ENCODE measurements at places on chromosomes 13 and 19.

- DNase-seq: no peak
Observed at GRCh38 chr19:4350726-4351125, 7.4 kb downstream of the MPND start.

GRCh38 chr13:21960108-21960507, 289.2 kb downstream of the FGF9 start:
- no peak for DNase-seq

DNA sequence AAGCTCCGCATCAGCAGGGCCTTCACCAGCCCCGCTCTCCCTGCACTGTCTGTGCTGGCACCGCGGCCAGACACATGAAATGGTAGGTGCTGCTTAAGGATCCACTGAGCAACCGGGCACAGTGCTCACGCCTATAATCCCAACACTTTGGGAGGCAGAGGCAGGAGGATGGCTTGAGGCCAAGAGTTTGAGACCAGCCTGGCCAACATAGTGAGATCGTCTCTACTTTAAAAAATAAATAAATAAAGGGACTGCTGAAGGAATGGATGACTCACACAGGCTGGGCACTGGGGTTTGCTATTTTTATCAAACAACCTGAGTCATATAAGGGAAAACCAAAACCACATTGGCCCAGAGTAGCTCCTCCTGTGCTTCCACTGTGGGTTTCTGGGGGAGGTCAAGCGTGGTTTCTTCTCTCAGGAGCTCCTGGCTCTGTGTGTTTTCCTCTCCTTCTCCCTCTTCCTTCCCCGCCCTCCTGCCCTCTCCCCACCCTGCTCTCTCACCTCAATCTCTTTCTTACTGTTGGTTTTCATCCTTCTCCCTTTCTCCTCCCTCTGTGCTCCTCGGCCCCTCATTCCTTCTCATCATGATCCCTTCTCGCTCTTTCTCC, 21.3 kb downstream of the VRK3 start:
- no peak for DNase-seq

DNA sequence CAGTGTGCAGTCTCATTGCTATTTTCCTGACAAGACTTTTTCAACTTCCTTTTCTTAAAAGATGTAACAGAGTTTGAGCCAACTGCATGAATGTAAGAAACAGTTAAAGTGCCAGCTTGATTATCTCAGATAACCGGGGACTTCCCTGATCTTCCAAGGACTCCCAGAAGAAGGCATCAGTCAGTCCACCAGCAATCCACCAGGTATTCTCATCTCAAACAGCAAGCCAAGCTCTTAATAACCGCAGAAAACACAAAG, 350.1 kb downstream of the LIG4 start:
- DNase-seq: no peak

GRCh38 chr13:70792121-70792520, 683.9 kb upstream of the KLHL1 start:
- no peak for DNase-seq

DNA sequence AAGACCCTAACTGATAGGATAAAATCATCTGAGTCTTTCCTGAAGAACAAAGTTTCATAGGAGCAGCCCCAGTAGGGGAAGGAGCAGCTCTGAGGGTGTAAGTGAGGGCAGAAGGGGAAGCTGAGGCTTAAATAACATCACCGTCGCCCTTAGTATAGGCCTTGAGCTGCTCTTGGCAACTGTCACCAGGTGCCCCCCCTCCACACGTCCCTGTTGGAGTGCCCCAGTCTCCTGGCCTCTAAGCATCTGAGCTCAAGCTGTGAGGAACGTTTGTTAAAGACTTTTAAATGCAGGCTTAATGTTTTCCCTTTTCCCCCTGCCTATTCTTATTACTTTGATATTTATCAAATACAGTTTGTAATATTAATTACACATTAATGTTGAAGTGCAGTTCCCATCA, 170.6 kb downstream of the ZIC5 start:
- no peak for DNase-seq

DNA sequence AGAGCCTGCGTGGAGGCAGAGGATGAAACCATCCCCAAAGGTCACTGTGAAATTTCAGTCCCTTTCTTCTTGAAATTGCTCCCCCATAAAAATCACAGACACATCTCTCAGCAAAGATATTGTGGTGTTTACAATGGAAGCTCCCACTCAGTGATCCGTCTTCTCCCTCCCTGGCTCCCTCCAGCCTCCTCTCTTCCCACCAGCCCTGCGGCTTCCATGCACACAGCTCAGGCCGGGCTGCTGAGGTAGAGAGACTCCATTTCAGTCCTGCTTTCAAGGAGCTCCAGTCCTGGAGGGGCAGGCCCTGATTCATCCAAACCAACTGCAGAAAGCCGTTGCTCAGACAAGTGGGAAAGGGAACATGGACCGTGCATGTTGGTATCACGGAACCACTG, 24.0 kb upstream of the MIER2 start:
- DNase-seq: no peak

GRCh38 chr13:48583859-48584311, 51.0 kb upstream of the RCBTB2 start:
- no peak for DNase-seq

DNA sequence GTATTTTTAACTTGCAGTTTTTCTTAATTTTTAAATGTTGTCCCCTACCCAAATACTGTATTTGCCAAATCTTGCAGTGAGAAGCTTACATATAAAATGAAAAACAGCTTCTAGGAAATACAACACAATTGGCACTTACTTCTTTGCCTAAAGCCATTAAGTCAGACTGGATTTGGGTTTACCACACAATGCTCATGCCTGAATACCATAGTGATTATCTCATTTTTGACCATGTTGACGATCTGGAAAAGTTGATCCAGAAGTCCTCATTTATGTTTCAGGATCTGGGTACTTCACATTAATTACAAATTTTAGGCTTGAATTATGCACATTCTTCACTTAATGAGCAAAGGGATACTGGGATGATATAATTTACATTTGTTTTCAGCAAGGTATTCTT, 2.4 kb downstream of the RNF6 start:
- no peak for DNase-seq

DNA sequence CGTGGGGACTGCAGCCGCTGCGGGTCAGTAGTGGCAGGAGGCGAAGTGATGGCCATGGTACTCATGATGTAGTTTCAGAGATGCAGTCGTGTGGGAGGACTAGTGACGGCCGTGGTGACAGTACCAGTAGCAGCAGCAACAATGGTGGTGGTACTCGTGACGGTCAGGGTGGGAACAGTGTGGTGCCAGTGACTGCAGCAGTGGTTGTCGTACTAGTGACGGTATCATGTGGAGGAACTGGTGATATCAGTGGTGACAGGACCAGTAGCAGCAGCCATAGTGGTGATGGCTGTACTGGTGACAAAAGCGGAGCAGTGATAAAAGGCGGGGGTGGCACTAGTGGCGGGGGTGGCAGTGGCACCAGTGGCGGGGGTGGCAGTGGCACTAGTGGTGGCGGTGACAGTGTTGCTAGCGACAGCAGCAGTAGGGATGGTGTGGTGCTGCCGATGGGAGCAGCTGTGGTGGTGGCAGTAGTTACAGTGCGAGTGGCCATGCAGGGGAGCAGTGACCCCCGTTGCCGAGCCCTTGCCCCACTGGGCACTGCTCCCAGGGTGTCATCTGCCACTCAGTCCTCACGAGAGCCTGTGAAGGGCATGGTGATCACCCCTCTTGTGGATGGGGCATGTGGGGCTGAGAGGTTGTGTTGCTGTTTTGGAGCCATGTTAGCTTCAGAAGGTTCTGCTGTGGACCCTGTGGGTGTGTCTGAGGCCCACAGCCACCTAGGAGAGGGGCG, 22.7 kb downstream of the ADPRHL1 start:
- no peak for DNase-seq

DNA sequence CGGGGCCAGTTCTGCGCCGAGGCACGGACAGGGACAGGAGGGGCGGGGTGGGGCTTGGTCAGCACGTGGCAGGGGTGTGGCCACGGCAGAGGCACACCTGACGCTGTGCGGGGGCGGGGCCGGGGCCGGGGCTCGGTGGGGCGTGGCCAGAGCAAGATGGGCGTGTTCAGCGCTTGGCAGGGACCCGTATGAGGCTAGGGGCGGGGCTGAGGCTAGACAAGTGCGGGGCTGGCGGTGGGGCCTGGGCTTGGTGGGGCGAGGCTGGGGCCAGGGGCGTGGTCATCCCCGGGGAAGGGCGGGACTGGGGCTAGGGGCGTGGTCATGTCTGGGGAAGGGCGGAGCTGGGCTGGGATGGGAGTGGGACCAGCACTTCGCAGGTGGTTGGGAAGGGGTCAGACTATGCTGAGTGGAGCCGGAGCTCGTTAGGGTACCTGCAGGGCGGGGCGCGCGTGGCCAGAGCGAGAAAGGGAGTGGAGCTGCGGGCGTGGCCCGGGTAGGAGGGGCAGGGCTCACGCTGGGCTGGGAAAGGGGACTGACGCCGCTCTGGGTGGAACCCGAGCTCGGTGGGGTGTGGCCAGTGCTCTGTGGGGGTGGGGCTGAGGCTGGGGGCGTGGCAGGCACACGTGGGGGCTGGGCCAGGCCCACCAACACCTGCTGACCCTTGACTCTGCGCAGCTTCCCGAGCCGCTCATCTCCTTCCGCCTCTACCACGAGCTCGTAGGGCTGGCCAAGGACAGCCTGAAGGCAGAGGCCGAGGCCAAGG, 12.8 kb downstream of the POLR2E start:
- DNase-seq: peak; percentile 69

- no peak for DNase-seq
Observed at GRCh38 chr19:45771311-45771933, 2.4 kb upstream of the SIX5 start.

DNA sequence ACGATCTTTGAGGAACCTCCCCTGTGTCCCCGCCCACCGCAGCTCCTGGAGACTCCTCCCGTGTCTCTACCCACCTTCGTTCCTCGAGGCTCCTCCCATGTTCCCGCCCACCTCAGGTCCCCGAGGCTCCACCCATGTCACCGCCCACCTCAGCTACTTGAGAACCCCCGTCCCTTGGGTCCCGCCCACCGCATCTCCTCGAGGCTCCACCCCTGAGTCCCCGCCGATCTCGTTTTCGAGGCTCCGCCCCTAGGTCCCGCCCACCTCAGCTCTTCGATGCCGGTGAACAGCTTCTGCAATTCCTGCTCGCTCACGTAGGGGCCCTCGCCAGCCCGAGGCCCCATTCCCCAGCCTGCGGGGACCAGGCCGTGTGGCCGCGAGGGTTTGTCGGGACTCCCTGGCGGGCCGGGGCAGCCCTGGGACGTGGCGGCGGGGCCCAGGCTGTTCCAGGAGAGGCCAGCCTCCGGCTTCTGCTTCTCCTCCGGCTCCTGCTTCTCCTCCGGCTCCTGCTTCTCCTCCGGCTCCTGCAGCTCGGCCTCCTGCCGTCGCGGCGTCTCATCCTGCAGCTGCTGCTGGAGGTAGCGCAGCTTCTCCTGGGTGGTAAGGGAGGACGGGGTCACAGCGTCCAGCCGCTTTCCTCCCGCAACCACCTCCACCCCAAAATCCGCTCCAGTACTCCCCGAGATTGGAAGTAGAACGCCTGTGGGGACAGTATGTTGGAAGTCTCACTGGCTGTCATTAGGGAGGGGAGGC, 16.7 kb downstream of the TSKS start:
- DNase-seq: no peak

- DNase-seq: no peak
Observed at GRCh38 chr19:33440241-33440640, 66.7 kb downstream of the CEBPG start.

DNA sequence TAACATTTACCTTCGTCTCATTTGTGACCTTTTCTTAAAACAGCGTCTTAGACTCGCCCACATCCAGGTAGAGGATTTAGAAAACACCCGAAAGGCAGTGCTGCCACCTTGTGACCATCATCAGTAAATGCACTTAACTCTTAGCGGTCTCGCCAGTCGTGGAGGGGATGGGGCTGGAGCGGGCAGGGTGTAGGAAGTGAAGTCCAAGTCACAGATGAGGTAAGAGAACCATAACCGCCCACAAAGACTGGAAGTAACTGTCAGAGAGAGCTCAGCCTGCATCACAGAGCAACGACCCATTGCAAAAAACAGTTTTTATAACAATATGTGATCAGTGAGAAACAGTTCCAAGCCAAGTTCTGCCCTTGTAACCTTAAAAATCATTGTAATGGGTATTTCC, 10.7 kb upstream of the CEACAM3 start:
- peak; percentile 48 for DNase-seq

GRCh38 chr13:28872427-28873176, 52.5 kb downstream of the MTUS2 start:
- DNase-seq: no peak

- no peak for DNase-seq
Observed at GRCh38 chr19:41930926-41931592, 2.8 kb upstream of the ERFL start.

Measured in NCI-H460 (cell line).